ENCODE measurements at places on chromosomes 6 and 20.

DNA sequence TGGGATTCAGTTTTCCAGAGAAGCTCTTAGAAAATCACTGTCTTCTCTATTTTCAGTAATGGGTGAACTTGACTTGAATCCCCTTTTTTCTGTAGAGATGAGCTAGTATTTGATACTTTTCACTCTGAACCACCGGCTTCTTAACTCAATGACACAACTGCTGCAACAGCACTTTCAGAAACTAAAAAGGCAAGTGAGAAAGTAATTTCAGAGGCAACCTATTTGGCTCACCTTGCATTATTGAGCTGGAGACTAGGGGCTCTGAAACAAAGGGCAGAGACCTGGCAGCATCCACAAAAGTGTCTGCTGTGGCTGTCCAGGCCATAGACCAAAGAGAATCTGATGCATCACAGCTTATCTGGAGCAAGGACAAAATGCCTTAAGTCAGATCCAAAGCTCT is 289.8 kb upstream of the IRAK1BP1 start:
- DNase-seq: no peak

- no peak for DNase-seq
Measured at GRCh38 chr6:6635291-6635690, 46.8 kb downstream of the LY86 start.

DNA sequence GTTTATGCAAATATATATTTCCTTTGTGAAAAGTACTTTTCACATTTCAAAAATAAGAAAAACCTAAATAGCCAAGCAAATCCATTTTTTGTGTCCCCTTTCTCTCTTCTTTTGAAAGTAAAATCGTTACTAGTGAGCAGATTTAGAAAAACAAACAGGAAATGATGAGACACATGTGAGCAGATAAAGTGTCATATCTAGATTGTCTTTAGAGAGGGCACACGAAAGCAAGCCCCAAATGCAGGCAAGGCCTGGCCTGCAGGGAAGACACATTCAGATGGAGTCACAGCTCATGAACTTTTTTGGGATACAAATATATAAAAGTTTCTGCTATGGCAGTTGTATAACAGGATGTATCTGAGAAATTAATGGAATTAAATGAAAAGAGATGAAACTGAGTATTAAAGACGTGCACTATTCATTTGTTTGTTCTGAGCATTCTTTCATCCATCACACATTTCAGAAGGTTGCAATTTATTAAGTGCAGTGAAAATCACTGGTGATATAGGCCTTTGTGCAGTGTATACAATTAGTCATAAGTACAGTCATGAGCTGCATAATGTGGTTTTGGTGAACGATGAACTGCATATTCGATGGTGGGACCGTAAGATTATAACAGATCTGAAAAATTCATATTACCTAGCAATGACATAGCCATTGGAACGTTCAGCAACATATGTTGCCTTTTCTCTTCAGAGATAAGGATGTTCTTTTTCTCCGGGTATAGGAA is 101.4 kb downstream of the PACRG start:
- no peak for DNase-seq

GRCh38 chr20:44642203-44643153 is 9.0 kb downstream of the ADA start:
- peak; percentile 32 for DNase-seq

- no peak for DNase-seq
Measured at GRCh38 chr20:50387996-50388332, 122.2 kb upstream of the PTPN1 start.

- no peak for DNase-seq
Measured at GRCh38 chr6:125598422-125598821, 151.0 kb upstream of the HEY2 start.

- no peak for DNase-seq
Measured at GRCh38 chr6:108622641-108623298, 62.1 kb downstream of the FOXO3 start.

- no peak for DNase-seq
Measured at GRCh38 chr6:75747152-75747992, 1.7 kb upstream of the MYO6 start.

DNA sequence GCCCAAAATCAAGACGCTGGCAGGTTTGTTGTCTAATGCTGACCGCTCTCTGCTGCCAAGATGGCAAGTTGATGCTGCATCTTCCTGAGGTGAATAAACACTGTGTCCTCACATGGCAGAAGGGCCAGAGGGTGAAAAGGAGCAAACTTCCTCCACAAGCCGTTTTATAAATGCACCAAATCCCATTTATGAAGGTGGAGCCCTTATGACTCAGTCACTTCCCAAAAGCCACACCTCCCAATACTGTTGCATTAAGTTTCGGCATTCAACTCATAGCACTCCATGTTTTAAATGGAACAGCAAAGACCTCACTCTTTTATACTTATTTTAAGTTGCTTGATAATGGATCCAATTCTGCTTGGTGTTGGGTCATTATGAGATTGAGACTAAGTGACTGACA is 316.6 kb downstream of the RFPL4B start:
- no peak for DNase-seq

- DNase-seq: no peak
Measured at GRCh38 chr6:120700001-120700400, 634.3 kb downstream of the TBC1D32 start.

DNA sequence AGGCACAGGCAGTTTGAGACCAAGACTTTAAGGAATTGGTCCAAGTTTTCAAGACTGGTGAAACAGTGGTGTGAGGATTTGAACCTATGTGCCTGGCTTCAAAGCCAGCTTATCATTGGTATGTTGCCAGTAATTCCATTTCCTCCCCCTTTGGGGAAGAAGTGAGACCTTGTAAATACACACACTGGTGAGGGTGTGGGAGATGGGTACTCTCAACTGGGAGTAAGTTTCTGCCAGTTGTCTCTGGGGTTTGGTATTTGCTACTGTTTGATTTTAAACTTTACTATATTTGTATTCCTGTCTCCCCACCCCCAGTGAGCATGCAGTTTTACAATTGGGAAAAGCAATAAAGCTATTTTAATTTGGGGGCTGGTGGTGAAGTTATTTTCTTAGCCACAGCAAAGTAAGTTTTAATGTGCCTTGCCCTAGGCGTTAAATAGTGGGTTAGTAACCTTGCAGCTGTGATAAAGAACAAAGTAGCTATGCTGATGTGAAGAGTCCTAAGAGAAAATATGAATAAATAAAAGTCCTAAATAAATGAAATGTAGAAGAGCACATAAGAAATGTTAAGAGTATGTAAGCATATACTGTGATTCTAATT is 31.0 kb downstream of the SNX9 start:
- DNase-seq: no peak
